ENCODE measurements at places on chromosomes 7 and 10.

- DNase-seq, result no peak
These were observed 80.6 kb upstream of the NAMPT start for GRCh38 chr7:106365252-106366005.

DNA sequence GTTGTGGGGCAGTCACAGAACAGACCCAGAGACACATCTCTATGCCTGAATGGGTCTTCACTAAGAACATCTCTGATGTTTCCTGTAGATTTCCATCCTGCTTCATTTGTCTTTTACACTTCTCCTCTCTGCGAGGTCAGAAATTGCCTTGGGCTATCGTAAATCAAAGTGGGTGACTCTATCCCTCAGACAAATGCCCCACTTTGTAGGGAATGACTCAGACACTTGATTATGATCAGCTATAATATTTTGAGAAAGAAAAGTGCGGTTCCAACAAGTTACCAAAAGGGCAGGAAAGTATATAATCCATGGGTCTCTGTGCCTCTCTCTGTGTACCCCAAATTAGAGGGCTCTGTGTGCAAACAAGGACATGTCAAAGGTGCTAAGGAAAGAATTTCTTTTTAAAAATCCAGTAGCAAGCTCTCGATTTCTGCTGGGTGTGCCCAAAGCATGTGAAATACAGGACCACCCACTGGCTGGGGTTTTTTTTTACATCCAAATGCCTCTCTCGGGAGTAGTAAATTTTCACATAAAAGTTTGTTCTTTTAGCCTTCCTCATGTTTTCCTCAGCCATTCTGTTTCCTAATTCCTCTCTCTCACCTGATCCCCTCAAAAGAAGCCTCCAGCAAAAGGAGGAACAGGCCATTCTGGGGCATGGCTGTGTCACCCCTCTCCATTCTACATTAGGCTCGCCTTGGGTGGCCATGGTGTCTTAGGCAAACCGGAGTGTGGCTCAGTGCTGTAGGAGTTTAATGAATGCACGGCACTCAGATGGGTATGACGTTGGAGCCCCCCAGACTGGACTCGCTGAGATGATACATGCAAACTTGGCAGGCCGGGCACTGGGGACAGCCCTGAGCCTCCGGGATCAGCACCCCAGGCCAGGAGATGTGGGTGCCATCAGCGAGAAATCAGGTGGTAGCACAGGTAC, 6.3 kb upstream of the OPN4 start:
- no peak for DNase-seq

DNA sequence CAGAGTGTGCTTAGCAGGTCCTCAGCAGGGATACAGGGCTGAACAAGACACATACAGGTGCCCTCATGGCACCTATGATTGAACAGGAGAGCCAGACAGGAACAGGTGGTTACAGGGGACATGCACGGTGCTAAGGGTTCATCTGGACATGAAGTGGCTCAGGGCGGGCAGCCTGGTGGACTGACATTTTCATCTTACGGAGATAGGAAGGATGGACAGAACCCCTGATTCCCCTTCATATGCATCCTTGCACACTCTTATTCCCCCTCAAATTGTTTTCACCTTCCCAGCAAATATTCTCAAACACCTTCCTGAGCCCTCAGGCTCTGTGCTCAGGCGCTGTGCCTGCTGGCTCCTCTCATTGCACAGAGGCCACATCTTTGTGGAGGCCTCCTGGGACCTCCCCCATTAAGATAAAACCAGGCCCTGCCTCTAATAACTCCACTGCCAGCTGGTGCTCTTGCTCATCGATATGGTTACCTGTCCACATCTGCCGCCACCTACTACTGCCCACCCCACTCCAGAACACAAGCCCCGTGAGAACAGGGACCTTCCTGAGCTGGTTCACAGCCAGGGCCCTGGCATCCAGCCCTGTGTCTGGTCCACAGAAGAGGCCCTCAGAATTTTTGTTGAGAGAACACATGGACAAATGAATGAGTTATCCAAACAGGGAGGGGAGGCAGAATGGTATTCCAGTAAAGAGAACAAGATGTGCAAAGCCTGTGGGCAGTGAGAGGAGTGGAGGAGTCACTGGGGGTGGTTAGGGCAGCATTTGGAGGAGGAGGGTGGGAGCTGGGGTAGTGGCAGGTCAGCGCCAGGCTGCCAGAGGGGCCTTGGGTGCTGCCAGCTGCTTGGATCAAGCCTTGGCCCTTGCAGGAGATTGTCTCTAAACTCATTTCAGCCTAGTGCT, 68.9 kb upstream of the AQP1 start:
- DNase-seq, result no peak

DNA sequence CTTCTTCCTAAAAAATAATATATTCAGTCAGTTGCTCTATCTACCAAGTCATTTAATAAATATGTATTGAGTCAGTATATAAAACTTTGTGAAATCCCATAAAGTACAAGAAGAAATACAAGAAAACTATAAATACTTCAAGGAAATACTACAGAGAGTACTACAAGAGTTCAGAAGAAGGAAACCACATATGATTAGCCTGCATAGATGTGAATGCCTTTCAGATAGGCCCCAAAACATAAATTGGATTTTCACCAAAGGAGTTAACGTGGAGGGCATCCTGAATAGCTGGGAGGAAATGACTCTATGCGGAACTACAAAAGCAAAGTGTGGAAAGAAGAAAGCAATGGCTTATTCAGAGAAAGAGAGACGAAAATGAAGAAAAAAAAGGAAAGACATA, 120.1 kb downstream of the LRRN3 start:
- DNase-seq, result no peak

DNA sequence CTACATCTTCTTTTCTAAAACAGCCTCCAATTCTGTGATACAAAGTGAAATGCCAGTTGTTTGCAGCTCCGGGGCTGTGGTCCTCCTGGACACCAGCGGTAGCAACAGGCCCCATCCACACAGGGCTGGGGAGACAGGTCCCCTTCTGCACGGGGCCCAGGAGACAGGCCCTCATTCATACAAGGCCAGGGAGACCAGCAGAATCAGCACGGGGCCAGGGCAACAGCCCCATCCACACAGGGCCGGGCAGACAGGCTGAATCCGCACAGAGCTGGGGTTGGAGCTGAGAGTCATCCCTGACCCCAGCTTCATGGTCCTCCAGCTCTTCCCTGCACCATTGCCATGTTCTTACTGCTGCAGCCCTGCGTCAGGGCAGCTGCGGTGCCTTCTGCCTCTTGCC, 238.6 kb downstream of the MGMT start:
- DNase-seq, result no peak

GRCh38 chr10:95254629-95255028, 36.2 kb downstream of the PDLIM1 start:
- DNase-seq, result no peak

DNA sequence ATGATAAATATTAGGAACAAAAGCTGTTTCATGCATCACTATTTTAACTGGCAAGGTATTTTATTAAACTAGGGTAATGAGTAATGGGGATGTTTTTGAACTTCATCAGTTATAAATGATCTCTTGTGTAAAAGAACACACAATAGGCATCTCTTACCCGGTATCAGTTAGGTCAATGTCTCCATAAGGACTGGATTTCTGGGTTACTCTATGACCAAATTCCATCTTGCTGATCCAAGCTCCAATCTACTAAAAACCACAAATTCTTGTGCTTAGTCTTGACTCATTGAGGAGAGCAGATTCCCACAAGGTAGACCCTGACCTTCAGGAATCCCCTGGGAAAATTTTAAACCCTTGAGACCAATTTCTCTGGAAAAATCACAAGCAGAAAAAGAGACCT, 1167.7 kb downstream of the XPNPEP1 start:
- DNase-seq, result no peak

- DNase-seq, result no peak
These were observed 17.2 kb upstream of the AKR1C1 start for GRCh38 chr10:4945766-4946717.

DNA sequence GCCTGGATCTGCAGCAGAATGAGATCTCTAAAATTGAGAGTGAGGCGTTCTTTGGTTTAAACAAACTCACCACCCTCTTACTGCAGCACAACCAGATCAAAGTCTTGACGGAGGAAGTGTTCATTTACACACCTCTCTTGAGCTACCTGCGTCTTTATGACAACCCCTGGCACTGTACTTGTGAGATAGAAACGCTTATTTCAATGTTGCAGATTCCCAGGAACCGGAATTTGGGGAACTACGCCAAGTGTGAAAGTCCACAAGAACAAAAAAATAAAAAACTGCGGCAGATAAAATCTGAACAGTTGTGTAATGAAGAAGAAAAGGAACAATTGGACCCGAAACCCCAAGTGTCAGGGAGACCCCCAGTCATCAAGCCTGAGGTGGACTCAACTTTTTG, 21.4 kb downstream of the LRRC17 start:
- no peak for DNase-seq

GRCh38 chr10:93954299-93954698, 39.4 kb upstream of the PLCE1 start:
- no peak for DNase-seq

GRCh38 chr10:29343607-29344038, 54.8 kb downstream of the LYZL1 start:
- DNase-seq, result no peak

DNA sequence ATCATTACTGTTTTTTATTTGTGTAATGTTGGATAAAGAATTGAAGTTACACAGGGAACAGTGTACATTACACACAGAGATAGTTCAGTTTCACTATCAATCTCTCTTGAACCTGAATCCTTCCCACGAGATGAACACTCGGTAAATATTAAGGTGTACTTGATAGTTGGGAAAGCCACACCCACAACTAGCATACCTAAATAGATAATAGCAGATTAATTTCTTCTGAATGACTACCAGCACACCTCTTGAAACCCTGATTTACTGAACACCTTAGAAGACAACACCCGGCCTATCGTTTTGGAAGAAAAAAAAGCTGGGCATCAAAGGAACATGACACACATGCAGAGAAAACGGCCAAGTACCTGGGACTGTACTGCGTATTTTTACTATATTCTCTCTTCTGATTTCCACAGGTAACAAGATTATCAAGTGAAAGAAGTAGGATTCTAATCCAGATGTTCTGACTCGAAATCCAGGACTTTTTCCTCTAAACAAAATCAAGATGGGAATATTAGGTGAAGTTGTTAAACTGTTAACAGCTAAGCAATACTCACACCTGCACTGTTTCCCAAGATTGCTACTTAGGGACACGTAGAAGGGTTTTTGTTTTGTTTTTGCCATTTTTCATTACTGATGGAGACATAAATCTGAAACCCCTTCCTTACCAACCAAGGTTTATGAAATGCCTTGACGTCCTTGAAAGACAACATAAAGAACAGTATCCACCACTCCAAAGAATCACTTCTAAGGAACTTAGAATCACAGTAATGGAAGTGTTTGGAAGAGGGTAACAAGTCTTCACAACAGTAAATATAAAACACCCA, 1.0 kb downstream of the CCDC186 start:
- no peak for DNase-seq

DNA sequence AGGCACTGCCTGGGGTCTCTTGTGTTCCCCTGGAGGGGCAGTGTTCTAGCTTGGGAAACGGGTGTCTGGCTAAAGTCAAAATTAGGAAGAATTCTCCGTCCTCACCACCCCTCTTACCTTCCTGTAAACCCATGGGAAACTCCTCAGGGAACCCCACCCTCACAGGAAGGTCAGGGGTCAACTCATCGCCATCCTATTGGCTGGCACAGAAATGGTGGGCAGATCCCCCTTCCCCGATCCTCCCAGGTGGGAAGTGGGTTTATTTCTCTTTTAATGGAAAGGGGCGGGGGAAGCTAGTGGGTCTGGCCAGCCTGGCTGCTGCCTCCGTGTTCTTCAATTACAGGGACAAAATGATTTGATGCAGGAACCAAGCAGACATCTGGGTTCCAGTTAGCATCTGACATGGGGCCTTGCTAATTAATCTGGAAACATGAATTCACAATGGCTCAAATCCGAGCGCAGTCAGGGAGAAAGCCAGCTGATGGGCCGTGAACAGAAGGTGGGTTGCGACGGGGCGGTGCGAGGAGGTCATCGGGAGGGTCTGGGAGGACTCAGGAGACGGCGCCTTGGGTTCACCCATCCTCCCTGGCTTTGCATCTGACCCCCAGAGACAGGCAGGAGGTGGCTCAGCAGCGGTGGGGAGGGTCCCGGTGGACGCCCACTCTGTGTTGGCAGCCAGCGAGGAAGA, 66.6 kb downstream of the SLIT1 start:
- no peak for DNase-seq

DNA sequence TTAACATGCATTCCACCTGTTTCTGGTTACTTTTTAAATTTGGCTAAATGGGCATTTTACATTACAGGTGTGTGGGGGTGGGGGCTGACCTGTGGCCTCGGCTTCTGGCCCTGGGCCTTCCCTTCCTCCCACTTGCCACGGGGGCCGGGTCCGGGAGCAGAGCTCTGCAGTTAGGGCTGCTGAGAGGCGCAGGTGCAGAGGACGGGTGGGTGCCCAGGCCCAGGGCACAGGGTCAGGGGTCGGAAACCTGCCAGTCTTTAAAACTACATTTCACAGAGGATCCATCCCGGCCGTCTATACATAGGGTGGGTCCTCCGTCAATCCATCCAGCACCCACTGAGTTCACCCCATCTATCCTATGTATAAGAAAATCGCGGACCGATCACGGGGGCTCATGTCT, 106.5 kb upstream of the INSIG1 start:
- no peak for DNase-seq

GRCh38 chr7:17408245-17408903, 109.9 kb downstream of the AHR start:
- DNase-seq, result no peak
